ENCODE measurements at places on chromosomes 3 and 15.

GRCh38 chr3:29291982-29292363 is 11.1 kb downstream of the RBMS3 start:
- DNase-seq: no peak

DNA sequence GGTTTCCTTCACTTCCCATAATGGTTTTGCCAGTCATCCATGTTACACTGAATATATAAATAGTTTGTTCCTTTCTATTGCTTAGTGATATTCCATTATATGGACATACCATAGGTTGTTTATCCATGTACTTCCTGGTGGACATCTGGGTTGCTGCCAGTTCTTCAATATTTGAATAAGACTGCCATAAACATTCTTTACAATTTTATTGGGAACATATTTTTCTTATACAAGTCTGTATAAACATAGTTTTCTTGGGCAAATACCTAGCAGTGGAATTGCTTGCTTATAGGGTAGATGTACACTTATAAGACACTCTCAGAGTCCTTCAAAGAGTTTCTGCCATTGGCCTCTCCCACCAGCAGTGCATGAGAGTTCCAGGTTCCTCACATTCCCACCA is 231.4 kb downstream of the OPA1 start:
- no peak for DNase-seq

GRCh38 chr3:71372241-71372768 is 211.2 kb downstream of the FOXP1 start:
- DNase-seq: no peak

- peak; percentile 78 for DNase-seq
Observed at GRCh38 chr15:75732809-75733451, 20.3 kb upstream of the CSPG4 start.

DNA sequence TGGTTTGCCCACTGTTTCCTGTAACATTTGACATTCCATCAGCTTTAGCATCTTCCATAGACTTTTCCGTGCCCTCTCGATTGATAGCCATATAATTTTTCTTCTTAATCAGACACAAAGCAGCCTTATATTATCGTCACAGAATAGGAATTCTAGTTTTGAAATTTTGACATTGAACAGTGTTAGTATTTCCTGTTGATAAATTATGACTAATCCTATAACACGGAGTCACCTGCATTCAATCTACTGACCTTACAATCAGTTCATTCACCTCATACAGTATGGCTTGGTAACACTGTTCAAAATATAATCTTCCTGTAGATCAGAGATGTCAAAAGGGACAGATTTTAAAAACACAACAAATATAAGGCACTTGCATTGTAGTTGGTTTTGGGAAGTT is 423.7 kb downstream of the C3orf38 start:
- DNase-seq: no peak

DNA sequence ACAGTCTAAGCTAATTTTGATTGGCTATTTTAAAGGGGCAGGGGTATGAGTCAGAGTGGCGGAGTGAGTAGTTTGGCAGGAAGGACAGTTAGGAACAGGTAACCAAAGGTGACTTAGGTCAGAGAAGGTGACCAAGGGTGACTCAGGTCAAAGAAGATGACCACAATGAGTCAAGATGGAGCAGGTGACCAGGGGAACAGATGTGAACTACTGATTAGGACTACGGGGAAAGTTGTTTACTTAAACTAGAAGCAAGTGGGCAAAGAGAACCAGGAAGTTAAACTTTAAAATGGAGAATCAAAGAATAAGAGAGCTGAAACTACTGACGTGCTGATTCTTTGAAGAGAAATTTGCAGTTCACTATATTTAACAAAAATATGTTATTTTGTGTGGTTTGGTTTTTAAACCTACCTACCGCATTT is 14.1 kb upstream of the CA12 start:
- DNase-seq: no peak

DNA sequence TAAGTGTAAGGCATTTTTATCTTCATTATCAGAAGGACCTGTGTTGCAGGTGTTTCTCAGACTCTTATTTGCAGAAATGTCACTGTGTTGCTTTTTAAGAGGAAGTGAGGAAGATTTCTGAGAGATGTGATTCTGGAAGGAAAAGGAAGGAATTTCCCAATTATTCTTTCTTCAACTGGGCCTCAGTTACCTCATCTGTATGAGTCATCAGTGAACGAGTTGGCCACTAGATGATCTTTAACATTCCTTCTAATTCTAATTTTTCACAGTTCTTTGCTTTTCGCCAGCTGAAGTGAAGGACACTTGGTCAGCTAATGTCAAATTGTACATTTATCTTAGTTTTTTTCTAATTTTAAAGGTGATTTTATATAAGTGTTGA is 28.9 kb downstream of the CLEC3B start:
- DNase-seq: peak; percentile 88

- no peak for DNase-seq
Observed at GRCh38 chr3:170307671-170308405, 49.7 kb upstream of the SKIL start.

GRCh38 chr15:64851503-64851840 is 9.8 kb downstream of the PLEKHO2 start:
- peak; percentile 88 for DNase-seq

DNA sequence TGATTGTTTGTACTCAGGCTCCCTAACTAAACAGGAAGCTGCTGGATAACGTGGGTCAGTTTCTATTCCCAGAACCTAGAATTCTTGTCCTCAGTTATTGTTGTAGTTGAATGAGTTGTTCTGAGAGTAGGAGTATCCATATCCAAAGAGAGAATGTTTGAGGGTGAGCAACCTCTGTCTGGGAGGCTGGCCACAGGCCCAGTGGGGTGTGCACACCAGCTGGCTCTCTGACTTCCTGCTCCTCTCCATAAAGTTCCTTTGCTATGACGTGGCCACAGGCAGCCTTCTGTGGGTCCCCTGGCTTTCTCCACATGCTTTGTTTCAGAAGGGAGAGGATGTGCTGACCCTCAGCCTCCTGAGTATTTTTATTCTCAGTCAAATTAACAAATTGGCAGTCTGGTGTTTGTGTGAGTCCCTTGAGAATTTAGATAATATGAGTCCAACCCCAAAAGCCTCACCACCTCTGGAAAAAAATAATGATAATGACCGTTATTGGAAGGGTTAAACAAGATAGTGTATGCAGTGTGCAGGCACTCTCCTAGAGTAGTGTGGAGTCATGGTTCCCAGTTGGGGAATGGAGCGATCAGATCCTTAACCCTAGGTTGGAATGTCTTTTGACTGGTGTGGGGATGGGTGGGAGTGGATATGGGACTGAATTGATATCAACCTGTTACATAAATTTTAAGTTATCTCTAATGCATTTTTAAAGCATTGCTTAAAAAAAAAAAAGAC is 47.6 kb upstream of the MED12L start:
- DNase-seq: no peak

GRCh38 chr3:110344897-110345767 is 726.5 kb upstream of the NECTIN3 start:
- no peak for DNase-seq

DNA sequence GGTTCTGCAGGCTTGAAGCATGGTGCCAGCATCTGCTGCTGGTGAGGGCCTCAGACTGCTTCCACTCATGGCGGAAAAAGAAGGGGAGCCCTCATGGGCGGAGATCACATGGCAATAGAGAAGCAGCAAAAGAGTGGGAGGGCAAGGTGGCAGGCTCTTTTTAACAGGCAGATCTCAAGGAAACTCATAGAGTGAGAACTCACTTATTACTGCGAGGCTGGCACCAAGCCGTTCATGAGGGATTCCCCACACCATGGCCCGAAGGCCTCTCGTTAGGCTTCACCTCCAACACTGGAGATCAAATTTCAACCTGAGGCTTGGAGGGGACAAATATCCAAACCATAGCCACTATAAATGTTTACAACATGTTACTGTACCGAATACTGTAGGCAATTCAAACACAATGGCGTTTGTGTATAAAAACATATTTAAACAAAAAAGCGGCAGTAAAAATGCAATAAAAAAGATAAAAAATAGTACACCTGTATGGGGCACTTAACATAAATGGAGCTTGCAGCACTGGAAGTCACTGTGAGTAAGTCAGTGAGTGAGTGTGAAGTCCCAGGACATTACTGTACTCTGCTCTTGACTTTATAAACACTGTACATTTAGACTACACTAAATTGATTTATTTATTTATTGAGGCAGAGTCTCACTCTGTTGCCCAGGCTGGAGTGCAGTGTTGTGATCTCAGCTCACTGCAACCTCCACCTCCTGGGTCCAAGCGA is 18.8 kb upstream of the MOBP start:
- no peak for DNase-seq

DNA sequence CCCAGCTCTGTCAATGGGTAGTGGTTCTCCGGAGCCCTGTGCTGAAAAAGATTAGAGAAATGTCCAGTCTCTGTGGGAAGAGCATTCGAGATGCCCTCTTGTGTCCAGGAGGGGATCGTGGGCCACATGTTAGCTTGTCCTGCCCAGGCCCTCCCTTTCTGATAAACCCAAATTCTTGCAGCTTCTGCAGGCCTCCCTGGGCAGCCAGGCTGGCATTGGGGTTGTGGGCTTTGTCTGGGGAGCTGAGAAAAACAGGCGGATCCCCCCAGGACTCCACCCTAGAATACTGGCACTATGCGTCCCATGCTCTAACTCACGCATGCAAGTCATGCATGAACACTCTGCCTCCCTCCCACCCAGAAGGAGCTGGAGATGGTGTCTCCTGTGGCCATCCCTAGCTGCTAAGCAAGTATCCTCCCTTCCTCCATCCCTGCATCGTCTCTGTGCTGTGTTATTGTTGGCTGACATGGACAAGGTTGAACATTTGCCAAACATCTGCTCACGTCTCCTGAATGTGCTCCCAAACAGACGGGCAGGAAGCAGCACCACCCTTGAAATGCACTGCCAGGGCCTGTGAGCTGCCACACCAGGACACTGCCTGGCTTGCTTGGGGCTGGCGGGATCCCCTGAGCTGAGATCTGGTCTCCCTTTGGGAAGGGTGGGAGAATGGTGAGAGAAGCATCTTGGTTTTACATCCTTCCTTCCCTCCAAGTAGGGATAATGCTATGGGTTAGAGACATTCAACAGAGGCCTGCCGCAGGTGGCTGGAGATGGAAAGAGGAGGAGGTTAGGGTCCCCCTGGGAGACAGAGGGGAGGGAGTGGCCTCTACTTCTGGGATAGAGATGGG is 26.5 kb downstream of the CFAP161 start:
- no peak for DNase-seq

DNA sequence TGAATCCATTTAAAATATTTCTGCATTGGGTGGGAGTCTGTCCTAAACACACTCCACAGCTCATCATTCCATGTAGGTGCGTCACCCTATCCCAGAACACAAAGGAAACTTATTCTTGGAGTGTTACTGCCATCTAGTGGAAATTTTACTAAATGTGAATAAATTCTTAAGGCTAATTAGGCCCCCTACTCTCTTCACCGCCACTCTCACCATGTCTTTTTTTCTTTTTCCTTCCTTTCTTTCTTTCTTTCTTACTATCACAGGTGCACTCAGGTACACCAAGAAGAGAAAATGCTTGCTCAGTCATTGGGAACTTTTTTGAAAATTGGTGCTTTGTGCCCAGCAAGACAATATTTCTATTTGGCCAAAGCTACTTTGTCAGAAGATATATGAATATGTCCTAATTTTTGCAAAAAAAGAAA is 26.4 kb upstream of the ATP8B4 start:
- DNase-seq: peak; percentile 68

- DNase-seq: no peak
Observed at GRCh38 chr3:115710799-115711198, 87.5 kb downstream of the GAP43 start.

- no peak for DNase-seq
Observed at GRCh38 chr3:10391391-10391790, 70.5 kb upstream of the SEC13 start.

- DNase-seq: no peak
Observed at GRCh38 chr15:43552986-43553385, 35.6 kb downstream of the MAP1A start.

GRCh38 chr3:186042521-186043202 is 66.2 kb downstream of the ETV5 start:
- DNase-seq: peak; percentile 4

GRCh38 chr15:91929509-91929908 is 76.0 kb downstream of the SLCO3A1 start:
- DNase-seq: no peak

All from suppressor macrophage (primary cell).